ENCODE measurements at places on chromosomes 4 and X.

- no peak for DNase-seq
Observed at GRCh38 chr4:99886146-99886545, 8.1 kb downstream of the LAMTOR3 start.

- DNase-seq: no peak
Observed at GRCh38 chr4:47786958-47787370, 50.9 kb downstream of the CORIN start.

DNA sequence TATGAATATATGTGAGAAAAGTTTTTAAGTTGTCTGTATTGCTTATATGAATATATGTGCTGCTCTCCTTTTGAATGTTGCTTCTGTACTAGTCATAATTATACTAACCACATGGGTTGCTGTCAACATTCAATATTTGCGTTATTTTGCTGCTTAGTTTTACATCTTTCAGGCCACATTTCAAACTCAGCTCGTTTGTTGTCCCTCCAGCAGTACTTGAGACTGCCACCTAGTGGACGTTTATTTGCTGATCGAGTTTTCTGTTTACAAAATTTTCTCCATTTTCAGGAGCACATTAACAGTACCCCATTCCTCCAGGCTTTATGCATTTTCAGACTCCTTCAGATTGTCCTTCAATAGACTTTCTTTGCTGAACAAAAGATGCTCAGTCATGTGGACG lies 75.8 kb downstream of the NUDT11 start:
- peak; percentile 28 for DNase-seq

DNA sequence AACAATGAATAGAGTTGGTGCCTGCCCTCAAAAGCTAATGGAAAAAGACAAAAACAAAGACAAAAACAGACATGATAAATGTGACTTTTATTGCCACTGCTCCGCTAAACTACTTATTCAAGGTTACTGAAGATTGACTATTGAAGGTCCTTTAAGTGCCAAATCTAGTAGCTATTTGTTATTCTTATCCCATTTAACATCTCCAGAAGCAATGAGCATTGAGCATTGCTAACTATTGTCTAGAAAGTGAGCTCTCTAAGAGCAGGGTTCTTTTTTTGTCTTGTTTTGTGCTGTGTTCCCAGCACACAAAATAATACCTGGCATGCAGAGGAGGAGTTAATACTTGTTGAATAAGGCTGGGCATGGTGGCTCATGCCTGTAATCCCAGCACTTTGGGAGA lies 95.4 kb upstream of the SFRP2 start:
- no peak for DNase-seq

DNA sequence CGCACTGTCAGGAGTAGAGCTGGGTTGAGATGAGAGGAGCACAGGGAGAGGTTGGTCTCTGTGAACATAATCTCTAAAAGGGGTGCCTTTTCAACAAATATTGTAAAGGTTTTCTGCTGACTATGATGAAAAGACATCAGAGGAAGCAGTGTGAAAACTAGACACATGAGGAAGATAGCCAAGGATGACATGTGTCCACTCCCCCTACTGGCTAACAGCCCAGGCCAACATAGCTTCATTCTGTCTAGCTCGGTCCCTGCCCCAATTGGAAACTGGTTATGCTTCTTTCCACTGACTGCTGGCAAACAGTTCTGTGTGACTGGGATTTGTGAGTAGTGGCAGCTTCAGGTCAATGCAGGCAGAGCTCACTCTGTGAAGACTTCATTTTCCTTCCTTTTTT lies 115.4 kb upstream of the ESX1 start:
- DNase-seq: no peak

- no peak for DNase-seq
Observed at GRCh38 chrX:146056511-146057081, 239.0 kb downstream of the SLITRK2 start.

DNA sequence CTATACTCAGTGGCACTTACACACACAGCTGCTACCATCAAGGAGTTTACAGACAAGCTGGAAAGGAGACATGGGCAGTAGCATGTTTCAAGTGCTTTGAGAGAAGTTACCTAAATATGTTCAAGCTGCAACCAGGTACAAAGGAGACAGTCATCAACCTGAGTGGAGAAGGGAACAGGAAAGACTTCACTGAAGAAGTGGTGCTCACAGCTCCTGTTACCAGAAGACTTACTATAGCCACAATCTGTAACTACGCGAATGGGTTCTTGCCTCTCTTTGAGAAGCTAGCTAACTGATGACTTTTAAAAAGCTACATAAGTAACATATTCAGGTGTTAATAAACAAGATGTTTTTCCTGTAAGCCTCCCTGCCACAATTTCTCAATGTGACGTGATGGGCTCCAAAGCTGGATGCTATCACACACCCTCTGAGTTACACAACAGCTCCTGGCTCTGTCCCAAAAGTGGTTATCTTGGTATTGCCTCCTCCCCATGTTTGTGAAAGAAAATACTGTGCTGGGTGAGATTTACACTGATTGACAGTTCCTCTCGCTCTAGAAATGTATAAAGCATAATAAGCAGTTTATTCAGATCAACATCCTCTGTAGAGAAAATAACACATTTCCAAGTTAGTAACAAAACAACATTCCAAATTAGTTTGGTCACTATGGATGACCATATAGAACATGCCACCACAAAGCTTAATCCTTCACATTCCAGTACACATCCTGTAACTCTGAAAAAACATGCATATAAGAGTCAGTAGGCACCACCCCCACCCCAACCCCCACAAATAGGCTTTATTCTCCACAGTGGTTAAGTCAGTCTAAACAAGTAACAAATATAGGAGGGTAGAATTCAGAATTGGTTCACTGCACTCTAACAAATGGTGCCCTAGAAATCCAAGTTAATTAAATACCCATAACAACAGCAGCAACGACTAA lies 81.8 kb downstream of the FRYL start:
- no peak for DNase-seq

DNA sequence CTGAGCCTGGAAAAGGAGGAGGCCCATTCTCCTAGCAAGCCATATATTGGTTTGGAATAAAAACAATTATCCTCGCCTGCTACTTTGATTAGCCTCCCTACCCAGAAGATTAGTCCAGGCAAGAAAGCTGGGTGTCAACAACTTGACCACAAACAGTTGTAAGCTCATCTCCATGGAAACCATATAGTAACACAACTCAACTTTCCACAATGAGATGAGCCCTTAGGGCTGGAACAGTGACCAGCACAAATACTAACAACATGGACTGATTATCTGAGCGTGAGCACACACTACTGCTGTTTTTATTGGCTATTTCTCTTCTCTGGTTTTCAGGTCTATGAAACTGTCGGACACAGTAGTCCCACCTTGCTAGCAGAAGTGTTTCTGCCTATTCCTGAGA lies 80.8 kb downstream of the CC2D2A start:
- DNase-seq: no peak

DNA sequence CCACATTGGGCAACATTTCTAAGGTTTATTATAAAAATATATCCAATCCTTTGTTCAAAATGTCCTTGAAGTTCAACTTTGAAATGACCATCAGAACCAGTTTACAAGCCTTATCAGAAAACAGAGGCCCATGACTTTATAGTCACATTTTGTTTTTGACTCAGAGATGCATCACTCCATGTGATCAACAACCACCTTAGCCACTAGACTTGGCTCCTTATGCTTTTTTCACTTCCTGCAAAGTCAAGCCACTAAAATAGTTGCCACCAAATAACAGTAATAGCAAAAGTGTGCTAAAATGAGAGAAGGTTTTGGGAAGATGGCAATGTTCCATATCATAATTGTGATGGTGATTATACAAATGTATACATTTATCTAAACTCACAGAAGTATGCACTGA lies 181.7 kb downstream of the MAML3 start:
- no peak for DNase-seq

DNA sequence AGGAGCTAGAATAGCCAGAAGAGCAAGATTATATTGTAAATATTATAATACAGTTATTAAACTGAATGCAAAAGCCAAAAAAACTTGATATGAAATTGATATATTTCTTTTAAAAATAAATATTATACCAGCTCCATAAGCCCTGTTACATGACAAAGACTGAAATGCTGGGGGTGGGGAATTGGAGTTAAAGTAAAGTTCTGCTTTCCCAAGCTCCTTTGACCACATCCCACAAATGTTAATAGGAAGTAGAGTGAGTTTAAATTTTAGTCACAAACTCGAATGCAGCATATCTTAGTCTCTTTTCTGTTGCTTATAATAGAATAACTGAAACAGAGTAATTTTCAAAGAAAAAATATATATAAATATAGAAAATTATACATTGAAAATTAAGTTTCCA lies 46.9 kb upstream of the NFKB1 start:
- DNase-seq: no peak

- no peak for DNase-seq
Observed at GRCh38 chr4:2400841-2401609, 17.4 kb downstream of the ZFYVE28 start.

- peak; percentile 17 for DNase-seq
Observed at GRCh38 chrX:75522565-75523431, at the start of gene ZDHHC15. Gene ZDHHC15 (minus strand): TSS chrX:75523037. CDS start chrX:75523024, 13 bp downstream.

GRCh38 chr4:158722291-158722916 lies 792 bp downstream of the PPID start:
- no peak for DNase-seq

- no peak for DNase-seq
Observed at GRCh38 chrX:12308420-12308819, 170.1 kb downstream of the FRMPD4 start.

- no peak for DNase-seq
Observed at GRCh38 chr4:151703401-151703800, 57.4 kb downstream of the GATB start.

DNA sequence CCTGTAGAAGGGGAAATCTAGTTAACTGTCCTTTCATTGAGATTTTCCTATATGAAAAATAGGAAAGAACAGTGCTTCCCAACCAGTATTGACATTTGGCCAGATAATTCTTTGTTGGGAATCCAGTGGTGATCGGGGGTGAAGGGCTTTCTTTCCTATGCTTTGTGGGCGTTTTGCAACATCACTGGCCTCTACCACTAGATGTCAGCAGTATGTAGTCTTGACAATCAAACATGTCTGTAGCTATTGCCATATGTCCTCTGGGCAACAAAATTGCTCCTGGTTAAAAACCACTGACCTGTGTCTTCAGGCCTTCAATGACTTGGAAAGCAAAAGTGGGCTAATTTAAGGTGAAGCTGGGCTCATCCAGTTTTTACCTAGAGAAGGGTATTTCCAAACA lies 658.5 kb downstream of the DACH2 start:
- DNase-seq: peak; percentile 14

GRCh38 chrX:39752815-39753214 lies 344.9 kb downstream of the BCOR start:
- no peak for DNase-seq

GRCh38 chrX:40108959-40109287 lies 11.2 kb upstream of the BCOR start:
- DNase-seq: no peak

- DNase-seq: no peak
Observed at GRCh38 chr4:40438384-40439026, 103.4 kb downstream of the CHRNA9 start.

DNA sequence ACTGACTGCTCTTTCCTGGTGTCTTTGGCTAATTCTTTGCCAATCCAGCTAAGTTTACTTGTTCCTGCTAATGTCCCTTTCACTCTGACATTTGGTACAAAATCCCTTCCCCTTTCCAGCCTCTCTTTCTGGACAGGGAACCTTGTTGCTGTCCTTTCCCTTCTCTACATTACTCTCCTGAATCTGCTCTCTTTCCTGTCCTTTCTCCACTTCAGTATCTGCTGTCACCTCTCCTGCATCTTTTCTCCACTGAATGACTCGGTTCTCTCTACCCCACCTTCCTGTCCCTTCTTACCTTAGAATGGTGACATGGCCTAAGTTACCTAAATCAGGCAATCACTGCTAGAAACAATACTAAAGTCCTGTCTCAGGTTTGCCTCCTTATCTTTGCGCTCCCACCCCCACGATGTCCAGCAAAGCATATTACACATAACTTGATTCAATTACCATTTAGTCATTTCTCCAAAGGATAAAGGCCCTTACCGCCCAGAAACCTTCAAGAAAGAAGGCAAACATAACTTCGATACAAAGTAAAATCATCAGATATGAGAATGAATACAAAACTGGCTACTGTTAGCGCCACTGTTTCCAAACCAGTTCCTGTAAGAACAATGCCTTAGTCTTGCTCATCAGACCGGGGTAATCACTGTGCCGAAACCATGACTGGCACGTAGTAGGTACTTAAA lies 890 bp downstream of the BOD1L1 start:
- DNase-seq: no peak

DNA sequence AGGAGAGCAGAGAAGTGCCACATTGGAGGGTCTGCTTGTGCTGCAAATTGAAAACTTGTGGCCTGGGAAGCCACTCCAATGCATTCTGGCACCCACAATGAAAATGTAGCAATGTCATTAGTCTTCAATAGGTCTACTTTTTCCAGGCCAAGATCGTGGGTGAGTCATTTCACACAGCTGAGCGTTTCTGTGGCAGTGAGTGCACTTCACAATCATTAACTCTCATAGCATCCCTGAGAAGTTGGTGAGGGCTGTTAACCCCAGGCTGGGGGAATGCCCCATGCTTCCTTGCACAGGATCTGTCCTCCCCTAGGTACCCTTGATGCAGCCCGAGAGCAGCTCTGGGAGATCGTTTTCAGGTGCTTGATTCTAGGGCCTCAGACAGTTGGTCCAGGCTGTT lies 196.8 kb upstream of the ATP6AP2 start:
- DNase-seq: no peak

- DNase-seq: no peak
Observed at GRCh38 chr4:962231-963208, 10.8 kb downstream of the DGKQ start.

- DNase-seq: no peak
Observed at GRCh38 chrX:31110657-31111056, 38.8 kb upstream of the FTHL17 start.

DNA sequence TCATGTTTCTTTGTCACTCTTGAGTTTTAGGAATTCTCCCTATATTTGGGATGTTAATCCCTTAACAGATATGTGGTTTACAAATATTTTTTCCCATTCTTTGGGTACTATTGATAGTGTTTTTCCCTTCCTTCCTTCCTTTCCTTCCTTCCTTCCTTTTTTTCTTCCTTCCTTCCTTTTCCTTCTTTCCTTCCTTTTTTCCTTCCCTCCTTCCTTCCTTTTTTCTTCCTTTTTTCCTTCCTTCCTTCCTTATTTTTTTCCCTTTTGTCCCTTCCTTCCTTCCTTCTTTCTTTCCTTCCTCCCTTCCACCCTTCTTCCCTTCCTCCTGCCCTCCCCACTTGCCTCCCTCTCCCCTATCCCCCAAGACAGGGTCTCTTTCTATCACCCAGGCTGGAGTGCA lies 42.1 kb downstream of the WDR17 start:
- no peak for DNase-seq

GRCh38 chr4:138788857-138789256 lies 226.7 kb upstream of the NOCT start:
- DNase-seq: no peak

Measured in neural crest cell (in vitro differentiated cells).